T-helper 2 cell treated with Interferon-gamma antibody and Interleukin-4, amounts not matched to agents 5 μg/mL and 100 μg/mL, for 36 hours (primary cell): ENCODE measurements at places on chromosomes 3 and 15.

DNA sequence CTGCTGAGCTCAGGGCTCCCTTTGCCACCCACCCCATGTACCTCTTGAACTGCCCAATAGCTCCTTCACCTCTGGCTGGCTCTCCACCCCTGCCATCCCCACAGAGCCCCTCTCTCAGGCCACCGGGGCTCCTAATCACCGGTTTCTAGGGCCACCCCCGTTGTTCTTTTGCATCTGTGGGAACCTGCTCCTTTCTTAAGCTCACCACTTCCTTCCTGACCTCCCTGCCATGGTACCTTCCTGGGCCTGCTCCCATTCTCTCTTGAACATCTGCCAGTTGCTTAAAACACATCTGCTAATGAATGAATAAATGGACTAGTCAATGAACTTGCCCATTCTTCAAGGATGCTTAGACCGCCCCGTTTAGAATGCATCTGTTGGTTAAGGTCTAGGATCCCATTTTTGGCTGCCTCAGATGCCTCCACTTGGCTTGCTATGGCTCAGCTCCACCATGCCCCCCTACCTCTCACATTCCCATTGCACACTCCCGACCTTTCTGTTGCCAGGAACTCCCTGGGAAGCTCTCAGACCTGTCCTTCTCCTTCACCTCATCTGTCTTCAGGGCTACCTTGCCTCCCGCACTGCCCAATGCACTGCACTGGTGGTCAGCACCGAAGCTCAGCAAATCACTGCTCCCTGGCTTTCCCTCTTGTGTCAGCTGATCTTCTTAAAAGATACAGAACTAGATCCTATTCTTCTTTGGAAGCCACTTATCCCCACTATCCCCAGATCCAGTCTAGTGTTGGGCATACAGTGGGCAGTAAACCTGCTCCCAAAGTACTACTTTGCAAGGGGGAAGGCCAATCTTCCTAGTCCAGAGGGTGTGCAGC lies 9.1 kb downstream of the AMOTL2 start:
- DNase-seq, result no peak

GRCh38 chr15:78906316-78906620 lies 33.6 kb downstream of the MORF4L1 start:
- no peak for DNase-seq

GRCh38 chr3:34582055-34582454 lies 783.6 kb downstream of the PDCD6IP start:
- no peak for DNase-seq

DNA sequence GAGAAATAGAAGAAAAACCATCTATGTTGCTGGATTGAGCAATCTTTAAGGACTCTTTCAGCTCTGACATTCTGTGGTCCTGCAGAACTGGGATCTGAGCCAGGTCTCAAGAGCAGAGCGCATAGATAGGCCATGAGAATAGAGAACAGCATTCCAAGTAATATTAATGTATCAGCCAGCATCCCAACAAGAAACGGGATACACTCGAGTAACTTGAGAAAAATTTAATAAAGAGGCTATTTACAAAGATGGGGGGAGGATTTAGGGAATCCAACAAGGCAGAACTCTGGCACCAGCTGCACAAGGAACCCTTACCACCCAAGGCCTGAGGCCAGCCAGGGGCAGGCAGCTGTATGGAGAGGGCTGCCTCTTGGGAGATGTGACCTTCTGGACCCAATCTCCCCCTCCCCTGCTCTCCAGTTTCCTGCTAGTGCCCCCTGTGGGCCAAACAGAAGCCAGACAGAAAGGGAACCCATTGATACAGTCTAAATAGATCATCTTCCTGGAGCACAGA lies 8.2 kb downstream of the TMOD2 start:
- DNase-seq, result no peak

- DNase-seq, result no peak
Observed at GRCh38 chr3:144107923-144108322, 136.3 kb downstream of the DIPK2A start.

- no peak for DNase-seq
Observed at GRCh38 chr15:78065284-78065872, 12.1 kb downstream of the TBC1D2B start.

DNA sequence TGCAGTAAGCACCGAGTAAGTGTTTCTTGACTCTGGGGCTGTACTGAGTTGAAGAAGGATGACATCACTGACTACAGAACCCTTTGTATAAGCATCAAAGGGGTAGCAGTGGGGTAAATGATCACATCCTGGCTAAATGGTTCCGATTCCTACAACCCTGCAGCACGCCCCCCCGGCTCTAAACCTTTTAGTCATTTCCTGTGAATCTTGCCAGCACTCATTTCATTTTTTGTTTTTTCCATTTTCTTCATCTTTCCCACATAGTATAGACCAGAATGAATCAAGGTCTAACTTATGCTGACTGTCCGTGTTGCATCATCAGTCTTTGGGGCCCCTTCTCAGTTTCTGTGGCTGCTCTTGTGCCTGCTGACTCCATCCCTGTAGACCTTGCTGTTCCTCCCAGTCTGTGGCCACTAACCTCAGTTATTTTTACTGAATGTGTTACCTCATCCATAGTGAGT lies 383.1 kb upstream of the TPRG1 start:
- peak; percentile 84 for DNase-seq

DNA sequence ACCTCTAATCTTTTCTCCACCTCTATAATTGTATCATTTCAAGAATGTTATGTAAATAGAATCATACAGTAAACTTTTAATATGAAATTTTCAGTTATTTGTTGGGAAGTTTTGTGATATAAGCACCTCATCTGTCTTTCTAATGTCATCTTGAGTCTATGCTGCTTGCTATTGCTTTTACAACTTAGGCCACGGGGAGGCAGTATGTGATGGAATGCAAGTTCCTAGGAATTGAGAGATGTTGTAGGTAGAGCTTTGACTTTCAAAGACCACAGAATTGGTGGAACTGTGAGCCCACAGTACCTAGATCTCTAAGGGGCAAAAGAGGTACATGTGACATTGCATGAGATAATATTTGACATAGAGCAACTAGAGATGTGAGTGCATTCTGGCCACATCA lies 328.3 kb downstream of the MFSD1 start:
- DNase-seq, result no peak

GRCh38 chr3:21457084-21457483 lies 293.9 kb downstream of the ZNF385D start:
- no peak for DNase-seq

GRCh38 chr3:50518436-50518835 lies 15.0 kb upstream of the CACNA2D2 start:
- DNase-seq, result no peak

DNA sequence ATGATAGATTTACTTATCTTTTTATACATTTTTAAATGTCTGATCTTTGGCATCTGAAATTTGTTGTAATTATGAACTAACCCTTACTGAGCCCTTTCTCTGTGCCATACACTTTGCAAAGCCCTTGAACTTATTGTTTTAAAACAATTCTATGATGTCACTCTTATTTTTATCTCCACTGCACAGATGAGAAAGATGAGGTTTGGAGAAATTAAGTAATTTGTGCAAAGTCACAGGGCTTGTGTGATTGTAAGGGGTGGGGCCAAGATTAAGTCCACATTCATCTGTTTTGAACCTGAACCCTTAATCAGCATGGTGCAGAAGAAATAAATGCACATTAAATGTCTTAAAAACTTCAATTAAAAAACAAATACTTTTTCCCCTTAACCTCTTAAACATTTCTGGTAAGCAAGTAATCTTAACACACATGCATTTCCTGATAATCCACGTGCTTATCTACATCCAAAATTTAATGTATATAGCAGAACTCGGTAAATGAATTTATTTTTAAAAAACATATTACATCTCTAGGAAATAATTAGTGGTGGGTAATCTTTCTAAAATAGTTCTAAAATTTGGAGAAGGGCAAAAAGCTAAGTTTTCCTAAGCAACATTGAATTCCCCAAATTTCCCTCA lies 189.8 kb upstream of the TBC1D5 start:
- DNase-seq, result no peak

- DNase-seq, result no peak
Observed at GRCh38 chr3:117253636-117254035, 544.1 kb downstream of the TUSC7 start.

GRCh38 chr3:188826574-188826973 lies 345.2 kb upstream of the TPRG1 start:
- DNase-seq, result no peak

- no peak for DNase-seq
Observed at GRCh38 chr3:155673421-155673820, 71.5 kb downstream of the PLCH1 start.

GRCh38 chr3:18951333-18951732 lies 197.0 kb upstream of the KCNH8 start:
- no peak for DNase-seq

DNA sequence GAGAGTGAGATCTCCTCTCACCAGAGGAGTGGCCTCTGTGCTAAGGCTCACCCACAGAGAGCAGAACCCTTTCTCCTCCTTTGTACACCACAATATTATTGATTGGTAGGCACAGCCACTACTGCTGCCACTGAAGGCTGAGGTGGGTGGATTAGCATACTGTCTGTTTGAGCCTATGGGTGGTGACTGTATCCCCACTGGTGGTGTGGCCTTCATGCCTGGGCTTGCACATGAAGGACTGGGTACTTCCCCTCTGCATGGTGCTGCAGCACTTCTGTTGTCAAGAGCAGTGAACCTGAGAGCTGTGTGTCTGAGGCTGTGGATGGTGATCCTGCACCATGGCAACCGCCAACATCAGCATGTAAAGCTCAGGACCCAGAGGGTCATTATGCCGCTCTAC lies 35.7 kb upstream of the NECTIN3 start:
- no peak for DNase-seq

- no peak for DNase-seq
Observed at GRCh38 chr3:100802126-100802525, 92.8 kb downstream of the TFG start.

DNA sequence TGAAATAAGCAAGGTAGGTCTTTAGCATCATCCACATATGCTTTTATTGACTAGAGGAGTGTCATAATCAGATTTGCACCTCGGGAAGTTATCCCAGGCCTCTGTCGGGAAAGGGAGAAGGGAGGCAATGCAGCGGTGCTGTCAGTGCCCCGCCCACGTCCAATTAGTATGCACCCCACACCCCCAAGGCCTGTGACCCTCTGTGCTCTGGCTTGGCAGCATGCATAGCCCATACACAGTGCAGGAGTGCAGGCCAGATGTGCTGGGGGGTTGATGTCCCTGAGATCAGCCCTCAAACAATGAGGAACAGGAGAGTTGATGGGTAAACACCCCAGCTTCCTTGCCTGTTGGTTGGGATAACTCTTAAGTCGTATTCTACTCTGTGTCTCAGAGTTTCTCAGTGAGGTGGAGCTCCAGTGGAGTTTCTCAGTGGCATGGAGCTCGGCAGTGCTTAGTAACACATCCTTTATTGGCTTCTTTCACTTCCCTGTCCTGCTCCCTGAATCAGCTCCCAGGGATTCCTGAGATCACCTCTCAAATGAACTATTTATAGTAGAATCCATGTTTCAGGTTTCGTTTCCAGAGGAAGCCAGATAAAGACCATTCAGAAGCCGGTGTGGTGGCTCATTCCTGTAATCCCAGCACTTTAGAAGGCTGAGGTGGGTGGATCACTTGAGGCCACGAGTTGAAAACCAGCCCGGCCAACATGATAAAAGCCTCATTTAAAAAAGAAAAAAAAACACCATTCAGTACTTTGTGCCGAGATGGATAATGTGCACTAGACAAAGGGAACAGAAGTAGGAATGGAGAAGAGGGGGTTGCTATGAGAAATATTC lies 26.7 kb upstream of the NDUFB4 start:
- DNase-seq, result no peak

DNA sequence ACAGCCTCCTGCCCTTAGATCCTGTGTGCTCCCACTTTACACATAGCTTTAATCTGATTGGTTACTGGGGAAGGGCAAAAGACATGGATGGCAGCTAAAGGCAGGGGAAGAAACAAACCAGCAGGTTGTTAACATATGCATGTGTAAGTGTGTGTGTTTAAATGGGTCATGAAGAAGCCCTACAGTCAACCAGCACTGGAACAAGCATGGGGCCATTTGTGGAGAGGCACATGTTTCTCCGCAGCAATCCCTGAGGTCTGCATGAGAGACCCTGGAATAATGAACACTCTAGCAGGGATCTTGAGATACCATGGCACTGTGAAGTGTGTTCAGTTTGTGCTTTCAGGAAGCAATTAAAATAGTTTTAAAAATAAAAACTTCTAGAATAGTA lies 6.0 kb downstream of the KLF13 start:
- no peak for DNase-seq

DNA sequence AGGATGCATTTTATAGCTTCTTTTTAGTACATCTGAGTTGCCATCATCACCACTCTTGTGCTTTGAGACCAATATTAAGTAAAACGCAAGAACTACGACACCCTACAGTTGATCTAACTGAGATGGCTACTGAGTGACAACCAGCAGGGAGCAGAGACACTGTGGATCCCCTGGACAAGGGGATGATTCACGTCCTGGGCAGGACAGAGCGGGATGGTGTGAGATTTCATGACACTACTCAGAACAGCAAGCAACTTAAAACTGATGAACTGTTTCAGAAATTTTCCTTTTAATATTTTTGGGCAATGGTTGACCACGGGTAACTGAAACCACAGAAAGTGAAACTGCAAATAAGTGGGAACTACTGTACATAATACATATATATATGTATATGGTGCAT lies 299.2 kb downstream of the ADAMTS17 start:
- DNase-seq, result no peak

GRCh38 chr3:178624276-178624675 lies 88.0 kb downstream of the KCNMB2 start:
- no peak for DNase-seq

DNA sequence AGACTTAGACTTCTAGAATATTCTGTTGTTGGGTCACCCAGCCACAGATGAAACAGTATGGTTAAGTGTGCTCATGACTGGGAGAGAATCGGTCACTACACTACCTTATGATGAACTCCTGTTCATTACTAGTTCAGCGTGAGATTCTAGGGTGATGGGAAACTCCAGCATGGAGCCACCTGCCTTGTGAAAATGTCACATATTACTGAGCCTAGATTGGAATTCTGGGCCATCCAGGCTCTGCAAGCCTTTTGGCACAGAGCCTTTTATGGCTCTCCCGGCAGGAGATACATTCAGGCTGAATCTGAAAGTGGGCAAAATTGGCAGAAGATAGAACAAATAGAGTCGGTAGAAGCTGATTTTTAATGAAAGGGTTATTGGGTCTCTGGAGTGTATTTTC lies 19.0 kb downstream of the NANOGP8 start:
- DNase-seq, result no peak

DNA sequence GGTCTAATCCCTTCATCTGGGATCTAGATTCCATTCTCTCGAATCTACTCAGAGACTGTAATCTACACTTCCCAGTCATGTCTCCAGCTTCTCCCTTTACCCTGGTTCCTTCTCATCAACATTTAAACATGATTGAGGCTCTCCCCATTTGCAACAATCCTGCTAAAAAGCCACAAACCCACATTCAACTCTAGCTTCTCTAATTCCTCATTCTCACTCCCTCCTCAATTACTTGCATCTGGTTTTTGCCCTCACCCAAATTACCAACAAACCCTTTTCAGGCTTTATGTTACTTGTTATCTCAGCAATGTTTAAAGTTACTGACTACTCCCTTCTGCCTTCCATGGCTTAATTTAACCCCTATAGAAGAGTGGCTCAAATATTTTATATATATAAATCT lies 11.5 kb downstream of the ETFA start:
- no peak for DNase-seq
